ENCODE measurements at places on chromosomes 4 and X.

DNA sequence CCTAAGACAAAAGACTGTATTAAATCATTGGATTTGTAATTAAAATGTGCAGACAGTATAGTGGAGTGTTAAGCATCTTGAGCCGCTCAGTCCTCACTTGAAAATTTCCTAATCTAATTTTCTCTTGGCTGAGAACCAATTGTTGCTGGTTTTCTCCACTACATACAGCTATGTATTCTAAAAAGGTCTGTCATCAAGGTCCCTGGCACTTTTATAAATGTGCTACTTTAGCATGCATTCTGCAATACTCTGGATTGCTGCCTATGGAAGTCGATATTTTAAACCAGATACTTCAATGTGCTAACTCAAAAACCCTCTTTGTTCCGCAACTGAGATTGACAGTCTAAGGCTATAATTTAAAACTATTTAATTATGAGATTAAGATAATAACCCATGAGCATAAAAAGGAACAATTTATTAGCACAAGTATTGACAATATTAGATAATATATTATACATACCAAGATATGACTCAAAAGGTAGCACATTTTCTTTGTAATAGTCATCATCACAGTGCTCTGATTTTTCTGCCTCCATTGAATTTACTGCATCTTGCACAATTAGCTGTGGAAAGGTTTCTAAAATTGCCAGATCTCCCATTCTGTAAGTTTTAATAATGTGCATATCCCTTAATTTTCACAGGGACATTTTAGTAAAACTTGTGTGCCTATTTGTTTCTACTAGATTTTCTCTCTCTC lies 815.1 kb downstream of the ADGRL3 start:
- no peaks in the 10 kb centered on the region for H3K27me3 ChIP-seq
- H3K27ac ChIP-seq: no peak overlapping the region
- H3K4me1 ChIP-seq: peaks cover 12% of the 10 kb centered on the region
- no peak for DNase-seq
- H3K4me3 ChIP-seq: no peak overlapping the region

- H3K4me3 ChIP-seq: no peak overlapping the region
- peaks cover 51% of the 10 kb centered on the region for H3K36me3 ChIP-seq
- no peak overlapping the region for H3K27ac ChIP-seq
These were observed 37.1 kb upstream of the MTNR1A start for GRCh38 chr4:186592445-186592844.

- peaks cover 70% of the 10 kb centered on the region for H3K4me1 ChIP-seq
- H3K4me3 ChIP-seq: no peak overlapping the region
- no peaks in the 10 kb centered on the region for H3K27me3 ChIP-seq
- H3K27ac ChIP-seq: peak overlapping the region; percentile 97
- DNase-seq: no peak
These were observed 40.4 kb downstream of the COL4A6 start for GRCh38 chrX:108397627-108398391.

DNA sequence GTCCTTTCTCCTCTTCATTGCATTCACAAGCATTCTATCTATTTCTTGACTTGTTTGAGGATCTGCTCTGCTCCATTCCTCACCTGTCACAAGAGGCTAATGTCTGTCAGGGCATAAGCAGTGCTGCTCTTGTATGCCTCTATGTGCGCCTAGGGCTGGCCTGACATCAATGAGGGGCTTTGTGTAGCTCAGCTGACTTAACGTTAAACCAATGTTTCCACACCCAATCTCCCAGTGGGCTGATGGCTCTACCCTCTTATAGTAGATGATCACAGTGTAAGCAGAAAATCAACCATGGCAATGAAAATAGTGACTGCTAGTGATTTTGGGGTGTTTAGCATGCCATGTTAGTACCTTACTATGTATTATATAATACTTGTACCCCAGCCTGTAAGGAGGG lies 139.0 kb downstream of the UNC5C start:
- no peaks in the 10 kb centered on the region for H3K27me3 ChIP-seq
- no peaks in the 10 kb centered on the region for H3K36me3 ChIP-seq
- H3K4me1 ChIP-seq: peaks cover 56% of the 10 kb centered on the region
- no peak overlapping the region for H3K27ac ChIP-seq

DNA sequence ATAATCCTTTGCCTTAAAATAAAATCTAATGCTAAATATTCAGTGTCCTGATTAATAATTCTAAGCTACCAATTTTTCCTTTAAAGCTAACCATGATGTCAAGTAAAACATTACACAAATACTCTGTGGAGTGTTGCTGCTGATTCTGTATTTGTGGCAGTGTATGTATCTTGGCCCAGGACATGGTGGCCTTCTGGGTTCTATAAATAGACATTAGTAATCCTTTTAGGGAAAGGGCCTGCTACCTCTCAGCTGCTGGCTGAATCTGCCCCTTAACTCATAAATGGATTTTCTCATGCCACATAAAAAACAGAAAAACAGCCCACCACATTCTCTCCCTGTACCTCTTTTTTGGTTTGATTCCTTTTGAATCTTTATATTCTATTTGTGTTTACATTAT lies 1.2 kb upstream of the XK start:
- peaks cover 3% of the 10 kb centered on the region for H3K27me3 ChIP-seq
- peaks cover 2% of the 10 kb centered on the region for H3K4me1 ChIP-seq
- H3K36me3 ChIP-seq: no peaks in the 10 kb centered on the region
- no peak for DNase-seq

DNA sequence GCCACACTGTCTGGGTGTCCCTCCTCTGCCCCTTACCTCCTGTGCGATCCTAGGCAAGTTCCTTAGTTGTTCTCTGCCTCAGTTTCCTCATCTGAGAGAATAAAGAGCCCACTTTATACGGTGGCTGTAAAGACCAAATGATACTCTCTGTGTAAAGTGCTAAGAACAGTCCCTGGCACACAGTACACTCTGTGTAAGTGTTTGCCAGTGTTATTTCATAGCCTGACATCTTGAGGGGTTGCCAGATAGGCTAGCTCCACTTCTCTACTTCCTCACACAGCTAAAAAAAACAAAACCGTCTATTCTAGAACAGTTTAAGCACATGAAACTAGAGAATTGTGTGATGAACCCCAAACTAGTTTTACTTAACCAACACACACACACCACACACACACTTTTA lies 17.1 kb downstream of the SPON2 start:
- no peak overlapping the region for H3K4me3 ChIP-seq
- peaks cover 5% of the 10 kb centered on the region for H3K36me3 ChIP-seq
- H3K27ac ChIP-seq: no peak overlapping the region
- no peaks in the 10 kb centered on the region for H3K4me1 ChIP-seq
- H3K27me3 ChIP-seq: peaks cover 72% of the 10 kb centered on the region

GRCh38 chr4:13633671-13634070 lies 6.1 kb upstream of the BOD1L1 start:
- H3K27ac ChIP-seq: no peak overlapping the region
- H3K36me3 ChIP-seq: no peaks in the 10 kb centered on the region
- H3K27me3 ChIP-seq: peaks cover 14% of the 10 kb centered on the region
- no peak for DNase-seq
- no peak overlapping the region for H3K4me3 ChIP-seq

GRCh38 chrX:48897157-48897624 lies 377 bp downstream of the TIMM17B start:
- no peaks in the 10 kb centered on the region for H3K27me3 ChIP-seq
- H3K36me3 ChIP-seq: peaks cover 15% of the 10 kb centered on the region
- H3K4me1 ChIP-seq: peaks cover 18% of the 10 kb centered on the region
- H3K27ac ChIP-seq: peak overlapping the region; percentile 98
- H3K4me3 ChIP-seq: peak overlapping the region; percentile 79

DNA sequence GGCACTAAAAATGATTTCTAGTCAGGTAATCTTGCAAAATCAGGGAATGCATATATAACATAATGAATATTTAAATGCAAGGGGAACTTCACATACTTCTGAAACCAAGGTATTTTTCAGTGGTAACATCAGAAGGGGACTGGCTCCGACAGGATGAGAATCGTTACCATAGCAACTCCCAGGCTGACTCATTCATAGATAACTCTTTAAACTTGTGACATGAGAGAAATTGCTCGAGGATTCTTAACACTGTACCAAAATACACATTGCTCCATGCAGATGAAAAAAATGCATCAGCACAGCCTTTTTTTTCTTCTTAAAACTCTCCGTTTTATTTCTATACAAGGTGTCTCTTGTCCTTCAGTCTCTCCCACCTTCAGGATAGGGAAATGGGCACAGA lies 114.3 kb downstream of the GABRB1 start:
- peaks cover 11% of the 10 kb centered on the region for H3K4me1 ChIP-seq
- no peaks in the 10 kb centered on the region for H3K36me3 ChIP-seq
- no peak overlapping the region for H3K27ac ChIP-seq
- DNase-seq: no peak
- H3K27me3 ChIP-seq: no peaks in the 10 kb centered on the region

DNA sequence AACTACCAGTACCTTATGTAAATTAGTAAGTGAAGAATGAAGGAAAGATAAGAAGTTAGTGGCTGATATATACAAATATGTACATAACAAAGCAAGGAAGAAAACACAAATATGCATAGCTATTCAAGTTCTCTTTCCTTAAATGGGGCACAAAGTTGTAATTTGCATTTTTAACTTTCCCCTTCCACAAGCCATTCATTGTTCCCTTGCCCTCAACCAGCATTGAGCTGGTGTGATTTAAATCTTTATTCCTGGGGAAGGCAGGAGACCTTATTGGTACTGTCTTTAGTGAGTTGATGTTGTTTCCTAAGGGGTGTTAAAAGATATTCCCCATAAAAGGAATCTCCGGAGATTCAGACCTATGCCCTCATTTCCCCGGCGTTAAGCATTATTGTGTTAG lies 735.3 kb downstream of the PCDH18 start:
- H3K4me1 ChIP-seq: no peaks in the 10 kb centered on the region
- H3K36me3 ChIP-seq: no peaks in the 10 kb centered on the region
- no peak for DNase-seq
- H3K27me3 ChIP-seq: peaks cover 2% of the 10 kb centered on the region

DNA sequence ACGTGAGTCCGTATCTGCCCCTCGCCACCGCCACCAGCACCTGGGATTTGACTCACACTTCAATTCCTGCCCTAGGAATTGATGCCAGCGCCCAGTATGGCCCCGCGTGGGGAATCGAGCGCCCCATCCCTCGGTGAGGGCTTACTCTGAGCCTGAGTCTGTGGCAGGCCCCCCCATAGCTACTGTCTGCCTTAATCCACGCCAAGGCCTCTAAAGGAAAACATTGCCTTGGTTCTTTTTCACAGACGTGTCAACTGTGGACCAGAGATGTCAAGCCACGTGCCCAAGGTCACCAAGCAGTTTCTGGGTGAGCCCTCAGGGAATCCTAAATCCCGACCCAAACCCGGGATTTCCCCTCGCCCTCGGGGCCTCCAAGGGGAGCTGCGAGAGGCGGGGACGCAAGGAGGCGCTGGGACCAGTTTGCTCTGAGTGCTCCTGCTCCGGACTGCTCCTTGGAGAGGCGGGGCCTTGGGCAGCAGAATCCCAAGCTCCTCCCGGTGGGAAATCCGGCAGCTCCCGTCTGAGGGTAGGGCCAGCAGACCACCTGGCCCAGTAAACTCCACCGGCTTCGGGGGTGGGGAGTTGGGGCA lies 12.9 kb downstream of the MSX1 start:
- peak overlapping the region; percentile 30 for H3K4me3 ChIP-seq
- no peaks in the 10 kb centered on the region for H3K36me3 ChIP-seq
- H3K27ac ChIP-seq: no peak overlapping the region
- peaks cover 52% of the 10 kb centered on the region for H3K4me1 ChIP-seq

DNA sequence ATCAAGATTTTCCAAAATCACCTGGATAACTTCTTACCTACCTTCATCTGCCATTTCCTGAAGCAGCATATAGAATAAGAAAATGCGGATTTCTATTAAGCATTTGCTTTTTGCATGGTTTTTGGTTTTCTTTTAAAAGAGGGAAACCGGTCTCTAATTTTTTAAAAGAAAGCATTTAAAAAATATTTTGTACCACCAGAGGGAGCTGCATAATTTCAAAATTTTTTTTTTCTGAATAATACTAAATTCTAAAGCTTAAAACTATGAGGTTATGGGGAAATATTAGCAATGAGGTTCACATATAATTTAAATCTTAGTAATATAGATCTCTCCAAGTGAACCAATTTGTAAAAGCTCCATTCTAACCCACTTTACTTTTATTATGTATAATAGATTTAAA lies 137.7 kb upstream of the TENT5D start:
- no peaks in the 10 kb centered on the region for H3K27me3 ChIP-seq
- no peaks in the 10 kb centered on the region for H3K4me1 ChIP-seq
- H3K4me3 ChIP-seq: no peak overlapping the region

DNA sequence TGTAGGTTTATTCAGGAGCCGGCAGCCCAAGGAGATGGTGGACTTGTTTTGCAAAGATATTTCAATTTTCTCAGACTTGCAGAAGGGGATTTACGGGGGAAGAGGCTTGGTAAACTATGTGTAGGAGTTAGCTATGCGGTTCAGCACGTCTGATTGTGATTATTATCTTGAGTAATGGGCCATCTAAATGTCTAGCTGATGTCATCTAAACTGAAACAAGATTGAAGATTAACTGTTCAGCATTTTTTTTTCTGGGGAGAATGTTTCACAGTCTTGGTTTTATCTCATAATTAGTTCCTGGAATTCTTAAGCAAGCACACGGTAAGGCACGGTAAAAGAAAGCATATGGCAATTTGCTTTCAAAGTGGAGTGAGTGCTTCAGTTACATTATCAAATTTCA lies 207.3 kb upstream of the CXorf51B start:
- no peak overlapping the region for H3K4me3 ChIP-seq
- peak overlapping the region; percentile 67 for H3K27ac ChIP-seq
- no peaks in the 10 kb centered on the region for H3K27me3 ChIP-seq
- H3K4me1 ChIP-seq: peaks cover 17% of the 10 kb centered on the region

GRCh38 chr4:40328383-40328782 lies 6.8 kb upstream of the CHRNA9 start:
- H3K36me3 ChIP-seq: no peaks in the 10 kb centered on the region
- no peak for DNase-seq

DNA sequence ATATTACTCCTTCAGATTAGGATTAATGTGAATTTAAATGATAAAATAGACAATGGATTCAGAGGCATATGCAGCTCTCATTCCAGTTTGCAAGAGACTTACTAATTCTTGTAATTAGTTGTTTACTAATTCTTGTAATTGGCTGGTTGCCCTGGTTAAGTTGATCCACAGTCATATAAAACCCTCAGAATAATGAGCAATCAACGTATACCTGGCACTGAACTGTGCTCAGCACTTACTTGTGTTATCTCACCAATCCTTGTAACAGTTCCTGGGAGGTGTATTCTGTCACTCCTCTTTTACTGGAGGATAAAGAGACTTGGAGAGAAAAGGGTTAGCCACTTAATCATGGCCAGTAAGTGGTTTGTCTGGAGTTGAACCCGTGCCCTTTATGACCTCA lies 10.5 kb downstream of the HERC5 start:
- no peaks in the 10 kb centered on the region for H3K27me3 ChIP-seq
- H3K36me3 ChIP-seq: peaks cover 12% of the 10 kb centered on the region
- H3K4me3 ChIP-seq: no peak overlapping the region
- no peak for DNase-seq
- H3K4me1 ChIP-seq: peaks cover 3% of the 10 kb centered on the region

DNA sequence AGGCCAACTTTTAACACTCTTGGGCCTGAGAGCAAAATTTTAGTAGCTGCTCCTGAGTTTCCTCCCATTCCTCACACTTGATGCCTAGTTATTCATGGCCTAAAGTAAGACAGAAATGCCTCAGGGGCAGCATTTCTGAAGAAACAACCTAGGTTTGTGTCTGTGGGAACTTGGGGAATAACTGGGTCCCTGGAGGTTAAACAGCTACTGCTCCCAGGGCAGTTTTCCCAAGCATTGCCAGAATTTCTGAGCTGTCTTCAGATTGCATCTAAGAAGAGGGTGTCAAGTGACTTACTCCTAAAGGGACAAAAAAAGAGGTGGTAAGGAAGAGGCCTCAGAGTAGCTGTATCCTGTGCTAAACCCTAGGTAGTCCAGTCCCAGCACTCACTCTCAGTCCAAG lies 130.8 kb upstream of the ACSL4 start:
- H3K36me3 ChIP-seq: no peaks in the 10 kb centered on the region
- H3K27ac ChIP-seq: no peak overlapping the region
- no peak overlapping the region for H3K4me3 ChIP-seq
- H3K27me3 ChIP-seq: peaks cover 20% of the 10 kb centered on the region
- peaks cover 6% of the 10 kb centered on the region for H3K4me1 ChIP-seq

- H3K4me3 ChIP-seq: no peak overlapping the region
- H3K36me3 ChIP-seq: peaks cover 7% of the 10 kb centered on the region
- H3K27me3 ChIP-seq: no peaks in the 10 kb centered on the region
- H3K27ac ChIP-seq: peak overlapping the region; percentile 30
These were observed 130.3 kb downstream of the DIPK2B start for GRCh38 chrX:45070116-45071007.
